Activated CD4-positive, alpha-beta T cell treated with anti-CD3 and anti-CD28 coated beads for 4 hours (primary cell): ENCODE measurements at places on chromosomes 3 and 15.

GRCh38 chr3:492586-493316, 296.2 kb downstream of the CHL1 start:
- no peak for DNase-seq

DNA sequence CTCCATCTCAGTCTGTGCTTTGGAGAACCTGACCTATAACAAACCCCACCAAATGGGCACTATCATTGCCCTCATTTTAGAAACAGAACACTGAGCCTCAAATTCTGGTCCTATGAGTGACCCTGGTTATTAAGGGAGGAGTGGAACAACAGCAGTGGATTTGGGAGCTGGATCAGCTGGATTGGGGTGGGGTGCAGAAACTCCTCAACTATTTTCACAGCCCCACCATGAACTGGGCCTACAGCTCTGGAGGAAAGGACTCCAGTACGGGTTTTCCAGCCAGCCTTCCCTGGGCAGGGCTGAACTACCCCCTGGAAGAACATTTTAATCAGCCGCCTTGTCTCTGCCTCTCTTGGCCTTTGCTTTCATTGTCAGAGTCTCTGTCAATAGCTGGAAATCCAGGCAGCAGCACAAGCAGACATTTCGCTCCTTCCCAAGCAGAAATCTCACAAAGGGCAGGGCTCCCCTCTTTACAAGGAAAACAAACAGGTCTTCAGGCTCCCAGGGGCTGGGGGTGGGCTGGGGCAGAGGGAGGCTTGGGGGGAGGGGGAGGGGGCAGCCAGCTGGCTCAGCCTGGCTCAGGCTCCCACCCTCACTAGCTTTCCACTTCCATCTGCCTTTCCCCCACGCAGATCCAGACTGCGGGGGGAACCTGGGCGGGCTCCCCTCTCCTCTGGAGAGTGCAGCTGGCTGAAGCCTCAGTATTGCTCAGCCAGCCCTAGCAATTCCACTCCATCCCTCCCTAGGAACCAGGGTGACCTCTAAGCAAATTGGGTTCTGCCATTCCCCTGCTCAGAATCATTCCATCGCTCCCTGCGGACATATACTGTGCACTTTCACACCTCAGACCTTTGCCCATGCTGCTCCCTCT, 13.7 kb upstream of the TLE3 start:
- no peak for DNase-seq

- no peak for DNase-seq
Observed at GRCh38 chr15:63449731-63450130, 54.7 kb upstream of the USP3 start.

- peak; percentile 15 for DNase-seq
Observed at GRCh38 chr15:58357529-58358476, 74.0 kb upstream of the LIPC start.

DNA sequence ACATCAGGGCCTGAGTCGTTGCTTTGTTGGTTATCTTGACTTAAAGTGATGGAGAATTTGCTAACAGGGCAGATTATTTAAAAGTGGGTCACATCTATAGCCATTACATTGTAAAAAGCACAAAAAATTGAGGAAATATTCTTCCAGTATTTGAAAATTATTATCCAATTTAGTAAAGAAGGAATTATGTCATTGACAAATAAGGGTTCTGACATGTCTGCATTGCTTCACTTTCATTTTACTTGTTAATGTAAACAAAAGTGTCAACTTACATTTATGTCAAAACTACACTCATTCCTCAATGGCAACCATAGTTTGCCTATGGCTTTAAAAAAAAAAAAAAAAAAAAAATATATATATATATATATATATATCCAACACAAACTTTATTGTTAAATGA, 3.4 kb upstream of the PARP14 start:
- DNase-seq = no peak

- no peak for DNase-seq
Observed at GRCh38 chr3:31575448-31575847, 42.7 kb downstream of the STT3B start.

- DNase-seq = no peak
Observed at GRCh38 chr3:172359231-172359630, 89.0 kb downstream of the GHSR start.

- no peak for DNase-seq
Observed at GRCh38 chr3:38989917-38990510, 61.7 kb downstream of the SCN11A start.

DNA sequence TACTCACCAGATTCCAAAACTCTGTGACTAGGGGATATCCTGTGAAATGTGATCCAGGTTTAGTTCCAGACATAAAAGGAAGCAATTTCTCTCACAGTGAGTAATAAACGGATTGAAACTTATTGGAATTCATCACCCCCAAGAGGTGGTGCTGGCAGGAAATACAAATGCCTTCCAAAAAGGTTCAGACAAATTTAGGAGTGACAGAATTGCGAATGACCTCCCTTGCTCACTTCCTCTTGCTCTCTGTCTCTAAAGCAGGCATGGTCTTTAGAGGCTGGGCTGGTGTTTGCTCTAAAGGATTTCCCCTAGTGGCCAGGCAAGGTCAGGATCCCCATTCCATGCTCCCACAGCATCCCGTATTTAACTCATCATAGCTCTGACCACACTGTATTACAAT, 449.4 kb upstream of the PPP2R3A start:
- no peak for DNase-seq

- no peak for DNase-seq
Observed at GRCh38 chr15:84953136-84953535, 28.5 kb upstream of the PDE8A start.

DNA sequence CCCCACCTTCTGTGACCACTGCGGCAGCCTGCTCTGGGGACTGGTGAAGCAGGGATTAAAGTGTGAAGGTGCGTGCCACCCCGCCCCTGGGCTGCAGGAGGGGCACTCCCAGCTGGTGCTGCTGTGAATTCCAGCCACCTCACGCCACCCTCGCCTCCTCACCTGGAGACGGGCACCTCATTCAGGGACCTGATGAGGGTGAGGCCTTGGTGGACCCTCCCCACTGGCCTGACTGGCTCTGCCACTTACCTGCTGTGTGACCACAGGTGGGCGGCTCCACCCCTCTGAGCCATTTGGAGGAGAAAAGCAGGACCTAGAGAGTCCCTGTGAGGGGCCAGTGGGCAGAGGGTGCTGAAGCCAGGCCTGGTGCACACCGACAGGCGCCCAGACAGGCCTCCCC, 22.5 kb downstream of the PRKCD start:
- DNase-seq = no peak

GRCh38 chr3:33795856-33796536, 2.4 kb upstream of the PDCD6IP start:
- DNase-seq = no peak

- DNase-seq = no peak
Observed at GRCh38 chr15:85527895-85528294, 147.5 kb downstream of the AKAP13 start.

GRCh38 chr3:141686466-141687291, 51.4 kb upstream of the RNF7 start:
- DNase-seq = no peak

- no peak for DNase-seq
Observed at GRCh38 chr3:115323380-115323779, 176.3 kb upstream of the ZBTB20 start.

GRCh38 chr3:24258260-24258659, 236.4 kb downstream of the THRB start:
- no peak for DNase-seq

DNA sequence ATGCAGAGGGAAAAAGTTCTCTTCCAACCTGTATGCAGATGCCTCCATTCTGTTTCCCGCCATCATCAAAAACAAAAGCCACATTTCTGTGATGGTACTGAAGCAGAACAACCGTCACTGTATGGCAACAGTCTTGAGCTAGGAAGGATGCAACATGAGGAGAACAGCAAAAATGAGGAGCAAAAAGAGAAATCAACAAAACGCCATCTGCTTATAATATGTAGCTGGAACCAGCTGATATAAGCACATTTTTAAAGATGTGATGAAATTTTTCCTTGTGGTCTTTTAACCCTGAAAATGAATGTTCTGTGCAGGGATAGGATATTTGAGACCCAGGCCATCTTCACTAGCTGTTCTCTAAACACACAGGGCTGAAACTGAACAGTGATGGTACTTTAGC, 287.0 kb downstream of the ZIC4 start:
- DNase-seq = no peak

- no peak for DNase-seq
Observed at GRCh38 chr15:88802250-88802990, 816 bp upstream of the ACAN start.

- DNase-seq = no peak
Observed at GRCh38 chr3:38006445-38006995, 15.9 kb downstream of the VILL start.

- no peak for DNase-seq
Observed at GRCh38 chr3:157285141-157285540, 125.2 kb upstream of the CCNL1 start.

DNA sequence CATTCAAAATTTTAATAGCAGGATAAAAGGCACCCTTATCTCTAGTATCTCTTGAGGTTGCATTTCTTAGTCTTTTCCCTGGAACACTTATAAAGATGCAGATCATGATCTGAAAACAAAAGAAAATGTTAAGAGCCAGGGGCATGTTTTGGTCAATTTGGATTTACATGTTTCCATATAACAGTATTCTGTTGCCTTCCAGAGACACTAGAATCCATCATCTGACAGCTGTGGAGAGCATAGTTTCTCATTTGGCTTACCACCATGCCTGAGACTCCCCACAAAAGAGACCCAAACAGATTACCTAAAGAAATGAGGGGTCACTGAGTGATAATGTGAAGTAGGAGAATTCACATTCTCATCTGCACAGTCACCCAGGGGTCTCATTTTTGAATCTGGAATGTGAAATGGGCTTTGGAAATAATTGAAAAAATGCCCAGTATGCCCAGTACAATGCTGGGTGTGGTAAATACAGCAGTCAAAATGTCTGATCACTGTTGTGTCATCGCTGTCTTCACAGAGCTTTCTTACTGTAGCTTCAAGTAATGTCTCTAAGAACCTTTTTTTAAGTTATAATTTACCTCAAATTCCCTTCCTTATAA, 79.9 kb upstream of the ZBTB20 start:
- DNase-seq = no peak

DNA sequence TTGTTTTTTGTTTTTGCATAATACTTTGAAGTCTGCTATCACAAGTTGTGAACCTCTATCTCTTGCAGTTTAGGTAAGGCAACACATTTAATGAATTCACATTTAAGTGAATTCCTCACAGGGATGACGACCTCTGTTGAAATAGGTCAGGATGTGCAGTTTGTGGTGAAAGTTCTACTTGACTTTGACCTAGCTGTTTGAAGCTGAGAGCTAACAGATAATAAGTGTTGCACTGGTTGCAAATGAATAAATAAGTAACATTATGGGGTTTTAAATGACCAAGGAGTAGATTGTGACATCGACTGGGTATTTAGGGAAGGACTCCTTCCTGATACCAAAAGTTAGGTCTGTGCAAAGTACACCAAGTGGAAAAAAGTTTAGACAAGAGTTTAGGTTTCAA, 23.9 kb downstream of the NIT2 start:
- DNase-seq = no peak

GRCh38 chr3:100027321-100027720, 87.0 kb downstream of the FILIP1L start:
- no peak for DNase-seq

DNA sequence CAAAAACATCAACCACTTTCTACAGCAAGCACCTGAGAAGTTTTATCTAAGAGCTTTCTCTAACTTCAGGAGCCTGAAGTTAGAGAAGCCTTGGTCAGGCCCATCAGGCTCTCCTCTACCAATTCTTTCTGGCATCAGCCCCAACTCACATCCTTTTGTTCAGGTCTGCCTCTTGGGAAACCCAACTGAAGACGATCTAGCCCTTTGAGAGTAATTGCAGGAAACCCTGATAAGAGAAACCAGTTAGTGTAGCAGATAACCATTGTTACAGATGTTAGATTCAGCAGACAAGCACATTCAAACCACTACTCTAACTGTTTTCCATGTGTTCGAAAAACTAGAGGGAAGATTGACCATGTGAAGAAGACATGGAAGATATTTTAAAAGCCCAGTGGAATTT, 27.0 kb upstream of the DYNC1LI1 start:
- no peak for DNase-seq

- DNase-seq = no peak
Observed at GRCh38 chr3:177102553-177102952, 94.7 kb downstream of the TBL1XR1 start.

DNA sequence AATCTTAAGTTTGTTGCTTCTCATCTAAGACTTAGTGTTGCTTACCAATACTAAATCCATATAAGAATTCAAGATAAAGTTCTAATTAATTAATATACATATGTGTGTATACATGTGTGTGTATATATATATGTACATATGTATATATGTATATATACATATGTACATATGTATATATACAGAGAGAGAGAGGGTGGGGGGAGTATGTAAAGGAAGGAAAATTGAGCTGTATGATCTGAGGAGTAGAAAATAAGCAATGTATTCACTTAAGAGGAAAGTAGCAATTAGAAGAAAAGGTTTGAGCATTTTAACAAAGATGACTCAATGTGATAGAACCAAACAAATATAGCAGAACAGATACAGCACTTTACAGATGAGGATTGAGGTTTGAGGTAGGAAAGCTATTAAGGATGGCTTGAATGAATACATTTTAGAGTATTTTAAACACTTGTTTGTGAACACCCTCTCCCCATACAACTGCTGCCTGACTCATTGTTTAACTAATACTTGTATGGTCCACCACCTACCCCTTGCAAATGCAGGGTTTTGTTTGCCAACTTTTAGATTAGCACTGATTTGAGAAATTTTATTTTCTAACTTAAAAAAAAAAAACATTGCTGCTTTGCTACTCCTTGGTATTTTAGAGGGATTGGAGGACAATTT, 681.1 kb upstream of the CADM2 start:
- no peak for DNase-seq

DNA sequence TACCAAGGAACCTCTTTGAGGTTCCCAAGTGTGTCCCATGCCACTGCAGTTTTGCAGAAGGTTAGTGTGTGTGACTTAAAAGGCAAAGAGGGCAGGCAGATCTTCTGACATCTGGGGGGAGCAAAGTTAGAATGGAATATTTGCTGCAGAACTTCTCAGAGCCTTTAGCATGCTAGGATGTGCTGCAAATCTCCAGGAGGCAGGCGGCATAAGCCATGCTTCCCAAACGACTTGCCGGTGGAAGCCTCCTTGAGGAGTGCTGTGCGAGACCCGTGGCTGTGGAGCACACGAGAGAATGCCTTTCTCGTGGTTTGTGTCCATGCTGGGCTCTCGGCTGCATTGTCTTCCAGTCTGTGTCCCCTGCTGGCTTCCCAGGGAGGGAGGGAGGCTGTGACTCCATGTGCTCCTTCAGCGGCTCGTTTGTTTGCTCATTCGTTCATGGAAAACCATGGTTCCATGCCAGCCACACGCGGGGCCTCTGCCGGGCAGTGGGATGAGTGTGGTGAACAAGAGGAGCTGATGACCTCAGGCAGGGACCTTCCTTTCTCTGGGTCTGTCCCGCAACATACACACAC, 13.8 kb downstream of the HDAC11 start:
- no peak for DNase-seq

- DNase-seq = no peak
Observed at GRCh38 chr3:15287565-15288330, 44.6 kb downstream of the SH3BP5 start.

DNA sequence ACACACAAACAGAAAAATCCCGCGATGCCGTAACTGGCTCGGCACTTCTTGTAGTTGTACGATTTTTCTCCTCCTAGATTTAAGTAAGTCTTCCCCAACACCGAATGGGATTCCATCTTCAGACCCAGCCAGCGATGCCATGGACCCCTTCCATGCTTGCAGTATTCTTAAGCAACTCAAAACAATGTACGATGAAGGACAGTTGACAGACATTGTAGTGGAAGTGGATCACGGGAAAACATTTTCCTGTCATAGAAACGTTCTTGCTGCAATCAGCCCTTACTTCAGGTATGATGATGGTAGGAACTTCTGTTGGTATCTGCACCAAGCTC, 763 bp downstream of the KBTBD8 start:
- DNase-seq = no peak

- DNase-seq = no peak
Observed at GRCh38 chr3:155948476-155948875, 78.0 kb downstream of the GMPS start.
